ENCODE measurements at places on chromosomes 2 and 18. TPM values are rescaled to one million over a fixed set of nuclear protein-coding genes. Genes with fewer than 3 reads are reported as not detected.

Gene SERPINB4
- not detected for total RNA-seq

Gene UGGT1
- 16.4 TPM for total RNA-seq

Gene SLC9A4
- not detected for total RNA-seq

Gene UGT1A9
- 5.4 TPM for total RNA-seq

Gene FABP1
- total RNA-seq = not detected

Gene PAIP2B
- total RNA-seq = 0.36 TPM

Gene GLI2
- 28.5 TPM for total RNA-seq

Gene MYL12B
- total RNA-seq = 385 TPM

Gene ANKRD36B
- 6.7 TPM for total RNA-seq

Gene EML6
- 1.9 TPM for total RNA-seq

Gene FOXI3
- total RNA-seq = not detected

Gene SH2D6
- total RNA-seq = 1.1 TPM

Gene TGFA
- 5.9 TPM for total RNA-seq

Gene C2orf66
- total RNA-seq = 0.11 TPM

Gene PHOSPHO2
- 3.5 TPM for total RNA-seq

Gene UGT1A4
- total RNA-seq = not detected

Gene FRZB
- total RNA-seq = 0.06 TPM

Gene CROCC2
- not detected for total RNA-seq

Gene TCF23
- total RNA-seq = not detected

Gene GNLY
- total RNA-seq = not detected

Gene VIL1
- total RNA-seq = 0.44 TPM

Gene TBR1
- not detected for total RNA-seq

Gene RGPD3
- 0.20 TPM for total RNA-seq

Gene IL36G
- not detected for total RNA-seq

Gene BOD1L2
- not detected for total RNA-seq

Gene ALK
- not detected for total RNA-seq

Gene CCDC68
- total RNA-seq = 5.2 TPM

Gene GBX2
- total RNA-seq = 2.2 TPM

Gene NEUROD1
- total RNA-seq = not detected

Gene KDSR
- total RNA-seq = 40.5 TPM

Gene MEP1B
- total RNA-seq = not detected

Gene ICOS
- total RNA-seq = not detected

Gene DSC1
- total RNA-seq = not detected

Gene SERPINB12
- total RNA-seq = not detected

Gene CAPN14
- not detected for total RNA-seq

Gene RNF144A
- 8.5 TPM for total RNA-seq

Gene MAP3K19
- total RNA-seq = not detected

Gene TM4SF20
- total RNA-seq = 5.9 TPM

Gene RBM43
- 3.9 TPM for total RNA-seq

Gene HOXD8
- 5.1 TPM for total RNA-seq

Gene IL36RN
- 0.13 TPM for total RNA-seq

Gene UBXN2A
- 15.6 TPM for total RNA-seq

Gene CDH7
- 0.02 TPM for total RNA-seq

Gene GREB1L
- total RNA-seq = 1.6 TPM

Gene MPP4
- 0.10 TPM for total RNA-seq

Gene POTEI
- not detected for total RNA-seq

Gene CRYBA2
- total RNA-seq = not detected

Gene OTX1
- 2.4 TPM for total RNA-seq

Gene AQP12B
- total RNA-seq = not detected

Gene CPO
- total RNA-seq = not detected

Gene CKAP2L
- 14.0 TPM for total RNA-seq

Gene HRH4
- total RNA-seq = not detected

Gene MYO1B
- 54.6 TPM for total RNA-seq

Gene TRABD2A
- 12.9 TPM for total RNA-seq

Gene APCDD1
- not detected for total RNA-seq

Measured in A549 treated with ZK216348 at 1 μM for 4 hours (cell line).